AML-193 (cell line): ENCODE measurements at places on chromosomes 12 and 14.

DNA sequence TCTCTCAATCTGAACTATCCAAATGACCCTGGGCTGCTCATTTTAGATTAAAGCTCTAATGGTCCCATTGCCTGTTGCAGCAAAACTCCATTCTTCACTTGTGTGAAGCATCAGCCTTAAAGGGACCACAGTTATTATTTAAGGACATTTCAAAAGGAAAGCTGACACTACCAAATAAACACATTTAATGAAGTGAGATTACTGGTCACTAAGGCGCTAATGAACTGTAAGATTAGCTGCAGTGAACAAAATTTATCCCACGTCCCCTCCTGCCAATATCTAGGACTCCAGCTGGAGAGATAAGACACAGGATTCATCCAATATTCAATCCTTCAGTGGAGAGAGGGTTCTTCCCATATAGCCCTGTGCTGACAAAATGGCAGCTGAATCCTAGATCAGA is 1029.2 kb upstream of the SEL1L start:
- no peak for DNase-seq

DNA sequence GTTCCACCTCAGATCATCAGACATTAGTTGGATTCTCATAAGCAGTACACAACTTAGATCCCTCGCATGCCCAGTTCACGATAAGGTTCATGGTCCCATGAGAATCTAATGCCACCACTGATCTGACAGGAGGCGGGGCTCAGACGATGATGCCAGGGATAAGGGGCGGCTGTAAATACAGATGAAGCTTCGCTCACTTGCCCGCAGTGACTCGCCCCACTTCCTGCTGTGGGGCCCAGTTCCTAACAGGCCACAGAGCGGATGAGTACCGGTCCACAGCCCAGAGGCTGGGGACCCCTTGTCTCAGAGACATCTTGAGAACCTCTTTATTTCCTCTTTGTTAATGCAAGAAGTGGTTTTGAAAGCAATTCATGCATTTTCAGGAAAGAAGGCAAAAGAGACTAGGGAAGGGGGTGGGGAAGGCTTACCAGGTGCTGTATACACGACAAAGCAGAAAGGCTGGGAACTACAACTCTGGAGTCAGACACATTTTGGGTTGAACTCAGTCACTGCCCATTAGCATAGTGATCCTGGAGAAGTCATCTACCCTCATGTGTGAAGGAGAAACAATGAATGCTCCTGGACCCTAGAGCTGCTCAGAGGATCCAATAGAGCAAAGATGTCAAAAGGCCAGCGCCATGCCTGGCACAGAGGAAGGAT is 68.7 kb downstream of the EID3 start:
- DNase-seq: no peak

- DNase-seq: no peak
Measured at GRCh38 chr14:56808383-56809269, 1.7 kb downstream of the OTX2 start.

DNA sequence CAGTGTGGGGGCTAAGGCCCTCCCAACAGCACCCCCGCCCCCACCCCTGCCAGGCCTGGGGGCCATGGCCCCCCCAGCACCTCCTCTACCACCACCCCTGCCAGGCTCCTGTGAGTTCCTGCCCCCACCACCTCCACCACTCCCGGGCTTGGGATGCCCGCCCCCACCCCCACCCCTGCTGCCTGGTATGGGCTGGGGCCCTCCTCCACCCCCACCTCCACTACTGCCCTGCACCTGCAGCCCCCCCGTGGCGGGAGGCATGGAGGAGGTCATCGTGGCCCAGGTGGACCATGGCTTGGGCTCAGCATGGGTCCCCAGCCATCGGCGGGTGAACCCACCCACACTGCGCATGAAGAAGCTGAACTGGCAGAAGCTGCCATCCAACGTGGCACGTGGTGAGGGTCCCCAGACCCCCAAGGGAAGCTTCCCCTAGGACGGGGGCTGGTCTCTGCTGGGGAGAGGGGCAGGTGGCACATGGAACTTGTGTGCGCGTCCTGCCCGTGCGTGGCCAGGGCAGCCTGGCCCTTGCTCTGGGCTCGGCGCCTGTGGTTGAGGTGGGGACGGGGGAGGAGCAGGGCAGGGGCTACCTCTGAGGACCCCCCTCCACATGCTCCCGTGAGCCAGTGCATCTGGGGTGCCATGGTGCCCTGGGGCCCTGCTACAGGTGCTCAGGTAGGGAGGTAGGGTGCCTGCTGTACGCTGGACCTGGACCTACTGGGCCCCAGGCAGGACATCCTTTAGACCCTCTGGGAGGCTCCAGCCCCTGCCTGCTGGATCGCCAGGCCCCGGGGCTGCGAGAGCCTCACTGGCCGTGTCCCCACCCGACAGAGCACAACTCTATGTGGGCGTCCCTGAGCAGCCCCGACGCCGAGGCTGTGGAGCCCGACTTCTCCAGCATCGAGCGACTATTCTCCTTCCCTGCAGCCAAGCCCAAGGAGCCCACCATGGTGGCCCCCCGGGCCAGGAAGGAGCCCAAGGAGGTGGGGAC is 16.1 kb upstream of the ADSS1 start:
- no peak for DNase-seq
